Stimulated activated CD4-positive, alpha-beta T cell treated with anti-CD3 and anti-CD28 coated beads, Interleukin-4, amount 100 ng/mL, for 48 hours (primary cell): ENCODE measurements at places on chromosomes 6 and 20.

- no peak for DNase-seq
These were observed 6.0 kb downstream of the CCN5 start for GRCh38 chr20:44720997-44721784.

GRCh38 chr6:6246544-6246943 is 73.9 kb downstream of the F13A1 start:
- no peak for DNase-seq

GRCh38 chr6:144797881-144798589 is 512.9 kb downstream of the UTRN start:
- DNase-seq: no peak

- DNase-seq: no peak
These were observed 50.9 kb downstream of the MAP7 start for GRCh38 chr6:136499370-136499769.

GRCh38 chr6:107105511-107106116 is 9.7 kb downstream of the BEND3 start:
- no peak for DNase-seq

DNA sequence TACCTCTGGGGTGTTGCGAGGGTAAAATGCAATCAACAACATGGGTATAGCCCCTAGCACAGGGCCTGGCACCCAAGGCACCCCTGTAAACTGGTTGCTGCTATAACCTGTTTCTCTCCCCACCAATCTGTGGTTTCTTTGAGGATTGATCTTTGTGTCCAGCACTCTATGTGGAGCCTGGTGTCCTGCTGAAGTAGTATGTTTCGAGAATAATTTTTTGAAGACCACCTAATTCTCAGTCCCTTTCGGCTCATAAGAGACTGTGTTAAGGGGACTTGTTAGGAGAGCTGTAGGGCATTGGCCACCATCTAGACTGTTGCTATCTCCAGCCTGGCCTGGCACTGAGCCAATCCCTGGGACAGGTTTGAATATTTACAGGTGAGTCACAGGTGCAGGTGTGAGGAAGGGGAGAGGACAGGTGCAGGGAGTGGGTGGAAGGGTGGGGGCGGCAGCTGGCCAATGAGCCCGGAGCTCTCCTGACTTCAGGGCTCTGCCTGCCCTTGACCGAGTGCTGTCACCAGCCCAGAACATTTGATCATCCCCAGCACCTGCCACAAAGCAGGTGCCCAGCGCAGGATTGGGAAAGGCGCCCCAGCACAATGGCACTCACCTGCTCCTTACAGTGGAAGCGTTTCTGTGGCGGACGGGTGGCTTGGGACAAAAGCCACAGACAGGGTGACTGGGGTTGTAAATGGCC is 8.1 kb upstream of the C20orf144 start:
- no peak for DNase-seq

GRCh38 chr6:137851669-137852068 is 15.4 kb upstream of the TNFAIP3 start:
- DNase-seq: no peak
